GM10248 (cell line): ENCODE measurements at places on chromosomes 4 and X.

GRCh38 chr4:154760895-154761294 is 17.1 kb downstream of the LRAT start:
- no peak for DNase-seq

- no peak for DNase-seq
Measured at GRCh38 chr4:186698028-186698427, 25.6 kb downstream of the FAT1 start.

DNA sequence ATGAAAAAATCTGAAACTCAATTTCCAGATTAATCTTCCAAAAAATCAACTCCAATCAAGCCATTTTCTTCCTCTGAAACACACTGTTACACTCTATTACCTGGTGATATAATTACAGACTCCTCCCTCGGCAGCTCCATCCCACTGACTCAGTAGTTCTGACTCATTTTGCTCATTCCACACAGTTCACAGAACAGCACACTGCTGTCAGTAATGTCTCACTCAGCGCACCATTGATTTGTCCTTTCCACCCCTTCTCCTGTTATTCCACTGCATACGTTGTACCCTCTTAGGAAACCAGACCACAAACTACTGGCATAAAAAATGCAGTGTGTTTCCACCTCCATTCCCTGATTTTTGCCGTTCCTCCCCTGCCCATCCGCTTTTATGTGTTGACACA is 212.7 kb downstream of the SLIT2 start:
- no peak for DNase-seq

GRCh38 chr4:43882470-43882869 is 566.1 kb downstream of the KCTD8 start:
- DNase-seq = no peak

DNA sequence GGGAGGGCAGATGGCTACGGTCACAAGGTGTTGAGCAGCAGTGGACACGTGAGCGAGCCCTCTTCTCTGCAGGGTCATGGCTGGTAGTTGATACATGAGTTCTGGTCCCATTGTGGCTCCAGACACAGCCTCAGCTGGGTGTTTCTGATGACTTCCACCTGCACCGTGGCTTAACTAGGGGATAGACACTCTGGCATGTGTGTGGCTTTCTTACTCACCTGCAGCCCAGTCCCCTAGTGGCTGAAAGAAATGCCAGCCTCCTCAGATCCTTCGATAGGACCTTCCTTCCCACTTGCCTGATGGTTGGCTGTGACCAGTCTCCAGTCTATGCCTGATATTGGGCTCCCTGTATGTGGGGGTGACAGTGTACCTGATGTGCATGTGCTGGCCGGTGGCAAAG is 5.0 kb downstream of the GPR78 start:
- no peak for DNase-seq

- no peak for DNase-seq
Measured at GRCh38 chr4:145511913-145512522, 30.4 kb downstream of the SMAD1 start.

- DNase-seq = no peak
Measured at GRCh38 chr4:70793626-70794025, 46.1 kb downstream of the GRSF1 start.

- no peak for DNase-seq
Measured at GRCh38 chr4:168651374-168651773, 154.5 kb downstream of the PALLD start.

DNA sequence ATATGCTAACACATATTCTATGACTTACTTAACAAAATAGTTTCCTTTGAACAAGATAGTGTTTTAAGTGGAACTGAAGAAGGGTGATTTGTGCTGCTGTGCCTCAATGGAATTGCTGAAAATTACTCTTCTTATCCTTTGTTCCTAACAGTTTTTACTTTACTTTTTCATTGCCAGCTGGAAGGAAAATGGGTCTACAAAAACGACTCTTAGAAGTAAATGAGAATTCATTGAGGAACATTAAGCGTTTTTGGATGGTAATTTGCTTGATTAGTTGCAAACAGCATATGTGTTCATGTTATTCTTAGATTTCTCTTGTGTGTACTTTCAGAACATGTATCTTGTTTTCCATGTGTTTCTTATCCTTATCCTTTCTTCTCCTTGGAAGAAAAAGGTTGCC is 170.4 kb upstream of the VEGFC start:
- no peak for DNase-seq

- DNase-seq = no peak
Measured at GRCh38 chrX:32644476-32645245, 566.7 kb downstream of the DMD start.

GRCh38 chr4:139540161-139540560 is 15.9 kb downstream of the SETD7 start:
- no peak for DNase-seq

DNA sequence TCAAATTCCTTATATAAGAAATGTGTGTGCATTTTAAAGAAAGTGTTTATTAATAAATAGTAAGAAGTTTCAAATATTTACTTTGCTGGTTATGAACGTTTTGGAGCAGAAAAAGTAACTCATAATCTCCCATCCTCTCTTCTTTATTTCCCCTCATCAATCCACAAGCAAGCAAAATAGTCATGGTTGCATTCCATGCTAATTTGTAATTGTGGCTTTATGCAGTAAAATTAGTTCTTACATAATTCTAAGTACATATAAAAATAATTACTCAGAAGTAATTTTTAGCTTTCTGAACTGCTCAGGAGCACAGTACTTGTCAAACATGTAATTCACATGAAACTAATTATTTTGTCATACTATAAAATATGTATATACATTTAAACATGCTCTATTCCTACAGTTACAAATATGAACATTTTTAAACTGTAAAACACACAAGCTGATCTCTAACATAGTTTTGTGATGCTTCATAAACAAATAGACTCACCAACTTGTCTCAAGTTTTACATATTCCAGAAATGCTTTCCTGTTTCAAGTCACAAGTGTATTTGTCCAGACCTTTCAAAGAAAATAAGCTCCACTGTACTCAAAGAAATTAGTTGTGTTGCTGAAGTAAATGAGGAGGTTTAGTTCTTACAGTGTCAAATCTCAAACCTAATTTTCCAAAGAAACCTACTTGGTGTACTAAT is 218.9 kb downstream of the PABPC4L start:
- DNase-seq = no peak

GRCh38 chr4:6693231-6694176 is at the start of gene S100P:
Gene S100P, plus strand, starts transcription at chr4:6693878. Its CDS starts 55 bp downstream, at chr4:6693933.
- DNase-seq = no peak

- DNase-seq = no peak
Measured at GRCh38 chrX:31808357-31808756, 736.5 kb upstream of the FTHL17 start.

- DNase-seq = no peak
Measured at GRCh38 chrX:69313617-69314290, 148.5 kb upstream of the PJA1 start.

DNA sequence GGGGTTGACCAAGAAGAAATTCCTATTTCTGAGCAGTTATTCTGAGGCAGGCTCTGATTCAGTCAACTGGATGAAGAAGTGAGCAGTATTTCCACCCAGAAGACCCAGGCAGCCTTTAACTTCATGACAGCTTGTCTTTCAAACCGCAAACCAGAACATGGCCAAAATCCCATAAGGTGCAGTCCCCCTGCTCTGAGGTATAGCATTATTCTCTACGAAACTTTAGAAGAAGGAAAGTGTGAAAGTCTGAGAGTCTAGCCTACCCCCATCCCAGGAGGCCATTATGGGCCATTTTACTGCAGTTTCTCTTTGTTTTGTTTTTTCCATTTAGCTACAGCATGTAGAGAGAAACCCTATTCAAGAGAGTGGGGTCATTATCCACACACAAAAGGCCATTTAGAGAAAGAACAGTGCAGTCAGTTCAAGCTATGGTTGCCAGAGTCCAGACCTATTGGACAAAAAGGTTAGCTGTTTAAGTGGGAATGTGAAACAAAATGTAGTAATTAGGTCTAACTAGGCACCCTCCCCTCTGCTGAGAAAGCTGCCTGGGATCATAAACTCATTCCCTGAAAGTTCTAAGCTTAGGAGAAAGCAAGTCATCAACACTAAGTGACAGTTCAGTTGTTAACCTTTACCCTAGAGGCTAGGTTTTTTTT is 52.1 kb upstream of the RASGEF1B start:
- no peak for DNase-seq

- no peak for DNase-seq
Measured at GRCh38 chr4:11497972-11498371, 69.3 kb upstream of the HS3ST1 start.

- peak; percentile 81 for DNase-seq
Measured at GRCh38 chr4:38160487-38161207, 200.4 kb downstream of the PTTG2 start.

- DNase-seq = no peak
Measured at GRCh38 chrX:133698298-133698697, 283.0 kb upstream of the GPC4 start.

GRCh38 chrX:65463550-65463949 is 71.0 kb downstream of the LAS1L start:
- DNase-seq = no peak

DNA sequence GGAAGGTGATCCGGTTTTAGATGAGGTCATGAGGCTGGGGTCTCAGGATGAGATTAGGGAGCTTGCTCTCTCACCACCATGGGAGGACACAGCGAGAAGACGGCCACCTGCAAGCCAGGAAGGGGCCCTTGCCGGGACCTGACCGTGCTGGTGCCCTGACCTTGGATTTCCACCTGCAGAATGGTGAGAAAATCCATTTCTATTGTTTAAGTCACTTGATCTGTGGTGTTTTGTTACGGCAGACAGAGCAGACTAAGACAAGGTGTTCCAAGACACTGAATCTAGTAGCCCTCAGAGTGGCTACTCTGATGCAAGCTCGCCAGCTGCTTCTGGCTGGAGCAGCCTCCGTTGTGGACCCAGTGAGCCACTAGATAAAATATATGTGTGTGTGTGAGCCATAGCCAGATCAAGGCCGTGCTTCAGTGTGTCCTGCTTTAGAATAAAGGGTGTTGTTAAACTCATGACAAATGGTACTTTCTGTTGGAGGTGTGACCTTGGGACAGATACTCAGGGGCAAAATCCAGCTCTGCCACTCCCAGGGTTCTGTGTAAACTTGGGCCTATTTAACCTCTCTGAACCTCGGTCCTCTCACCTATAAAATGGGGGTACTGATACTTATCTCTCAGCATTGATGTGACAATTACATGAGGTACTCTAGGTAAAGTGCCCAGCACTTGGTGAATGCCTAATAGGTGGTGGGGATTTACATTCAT is 67.9 kb upstream of the STX18 start:
- DNase-seq = no peak

DNA sequence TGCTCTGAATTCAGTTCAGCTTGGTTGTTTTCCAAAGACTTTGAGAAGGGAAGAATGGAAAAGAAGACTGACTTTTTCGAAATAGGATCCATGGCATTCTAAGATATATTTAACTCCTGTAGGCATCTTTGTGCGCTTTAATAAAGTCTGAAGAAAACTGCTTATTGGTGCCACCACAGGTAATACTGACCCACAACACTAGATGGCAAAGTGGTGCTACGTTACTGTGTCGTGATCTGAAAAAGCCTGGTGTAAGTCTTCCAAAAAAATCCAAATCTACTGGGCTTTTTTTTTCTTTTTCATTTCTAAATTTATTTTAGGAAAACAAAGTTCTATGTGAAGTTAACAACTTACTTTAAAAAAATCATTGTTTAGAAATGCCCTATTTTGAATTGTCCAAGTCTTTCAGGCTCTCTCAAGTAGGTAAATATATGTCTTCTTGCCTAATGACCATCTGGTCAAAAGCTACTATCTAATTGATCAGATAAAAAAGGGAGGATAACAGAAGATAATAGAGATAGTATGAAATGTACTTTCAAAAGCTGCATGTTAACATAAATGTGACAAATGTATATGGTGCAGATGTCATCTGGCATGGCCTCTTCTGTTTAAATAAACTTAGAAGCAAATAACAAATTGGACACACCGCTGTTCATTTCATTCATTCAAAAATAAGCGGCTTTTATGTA is 47.0 kb upstream of the MID1IP1 start:
- DNase-seq = peak; percentile 24

DNA sequence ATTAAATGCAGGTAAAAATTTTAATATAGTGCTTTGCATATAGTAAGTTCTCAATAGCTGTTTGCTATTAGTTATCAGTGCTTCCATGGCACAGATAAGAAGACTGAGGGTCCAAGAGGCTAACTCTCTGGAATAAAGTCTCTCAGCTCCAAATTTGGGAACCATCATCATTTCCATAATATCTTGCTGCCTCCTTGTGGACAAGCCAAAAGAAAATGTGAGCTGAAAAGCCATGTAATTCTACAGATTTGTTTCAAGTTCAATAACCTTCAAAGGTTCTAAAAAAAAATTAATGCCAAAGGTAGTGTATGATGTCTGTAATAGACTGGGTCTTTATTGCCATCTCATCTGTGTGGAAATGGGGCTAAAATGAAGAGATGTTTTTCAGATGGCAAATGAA is 136.9 kb upstream of the VCX start:
- DNase-seq = no peak

DNA sequence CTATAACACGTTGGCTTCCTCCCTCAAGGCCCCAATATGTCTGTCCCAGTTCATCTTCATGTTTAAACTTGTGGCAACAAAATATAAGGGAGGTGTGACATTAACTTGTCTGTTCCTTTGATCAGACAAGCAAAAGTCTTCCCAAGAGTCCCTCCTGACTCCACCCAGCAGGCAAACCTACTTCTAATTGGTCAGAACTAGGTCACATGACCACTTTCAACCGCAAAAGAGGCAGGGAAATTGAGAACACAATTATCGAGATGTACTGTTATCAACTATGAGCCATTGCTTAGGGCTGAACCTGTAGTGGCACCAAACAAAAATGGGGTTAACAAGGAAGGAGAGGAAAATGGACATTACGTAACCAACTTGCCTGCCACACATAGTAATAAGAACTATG is 246.8 kb upstream of the TET2 start:
- no peak for DNase-seq

DNA sequence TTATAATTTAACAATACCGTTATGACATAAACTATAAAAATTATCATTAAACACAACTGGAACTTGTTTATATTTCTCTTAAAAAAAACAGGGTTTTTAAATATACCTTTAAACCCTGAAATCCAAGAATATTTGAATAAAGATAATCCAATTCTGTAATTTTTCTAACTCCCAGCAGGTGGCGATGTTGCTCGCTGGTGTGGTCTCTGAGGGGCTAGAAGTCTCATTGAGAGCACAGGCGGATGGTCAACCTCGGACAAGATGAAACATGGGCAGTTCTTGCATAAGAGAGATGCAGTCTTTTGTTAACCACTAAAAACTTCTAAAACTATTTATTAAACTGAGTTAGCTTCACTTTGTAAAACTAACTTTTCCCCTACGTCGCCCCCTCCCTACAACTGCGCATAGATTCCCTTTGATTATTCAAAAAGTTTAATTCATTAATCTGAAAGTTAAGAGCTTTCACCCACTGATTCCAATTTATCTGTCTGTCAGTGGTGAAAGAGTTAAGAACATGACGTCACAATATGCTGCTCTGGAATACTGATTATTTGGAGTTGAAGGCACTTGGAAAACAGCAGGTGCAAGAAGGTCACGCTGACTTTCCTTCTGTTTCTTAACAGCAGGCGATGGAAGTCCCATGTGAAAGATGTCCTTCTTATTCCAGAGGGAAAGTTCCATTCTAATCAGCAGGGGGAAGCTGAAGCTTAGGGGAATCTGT is 29.5 kb downstream of the DMP1 start:
- DNase-seq = peak; percentile 22

- no peak for DNase-seq
Measured at GRCh38 chrX:25663701-25664100, 474.4 kb upstream of the MAGEB18 start.
